NCI-H2029 (cell line): ENCODE measurements at places on chromosomes 1 and 21.

DNA sequence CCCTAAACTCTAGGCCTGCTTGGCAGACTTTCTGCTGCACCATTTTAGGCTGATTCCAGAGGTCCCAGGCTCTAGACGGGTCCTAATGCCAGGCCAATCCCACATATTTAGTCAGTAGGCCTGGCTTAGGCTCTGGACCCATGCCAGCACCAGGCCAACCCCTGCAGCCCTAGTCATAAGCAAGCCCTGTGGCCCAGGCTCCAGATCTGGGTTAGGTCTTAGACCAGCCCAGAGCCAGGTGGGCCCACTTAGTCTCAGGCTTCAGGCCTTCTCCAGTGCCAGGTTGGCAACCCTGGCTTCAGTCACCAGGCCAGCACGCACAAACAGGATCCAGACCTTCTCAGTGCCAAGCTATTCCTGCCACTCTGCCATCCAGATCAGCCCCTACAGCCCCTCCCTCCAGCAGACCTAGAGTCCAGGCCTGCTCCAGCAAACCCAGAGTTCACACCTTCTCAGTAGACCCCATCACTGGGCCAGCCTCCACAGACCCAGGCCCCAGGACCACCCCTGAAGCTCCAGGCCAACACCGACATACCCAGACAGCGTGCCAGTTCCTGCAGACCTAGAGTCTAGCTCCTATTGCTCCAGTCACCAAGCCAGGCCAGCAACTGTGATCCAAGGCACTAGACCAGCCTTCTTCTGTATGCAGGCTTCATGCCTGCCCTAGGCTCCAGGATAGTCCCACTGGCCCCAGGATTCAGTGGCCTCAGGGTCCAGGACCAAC is 467.6 kb downstream of the RWDD3 start:
- DNase-seq, result no peak

GRCh38 chr1:28248273-28249012 is 10.9 kb upstream of the SESN2 start:
- peak; percentile 23 for DNase-seq

- no peak for DNase-seq
Measured at GRCh38 chr1:218804014-218804785, 369.5 kb upstream of the LYPLAL1 start.

- DNase-seq, result no peak
Measured at GRCh38 chr1:241776911-241777310, 71.1 kb upstream of the EXO1 start.

GRCh38 chr21:25461725-25462124 is 145.6 kb downstream of the MRPL39 start:
- no peak for DNase-seq

- DNase-seq, result no peak
Measured at GRCh38 chr1:11413986-11414391, 65.0 kb upstream of the DISP3 start.

GRCh38 chr1:231163830-231164427 is 2.1 kb downstream of the TRIM67 start:
- no peak for DNase-seq

DNA sequence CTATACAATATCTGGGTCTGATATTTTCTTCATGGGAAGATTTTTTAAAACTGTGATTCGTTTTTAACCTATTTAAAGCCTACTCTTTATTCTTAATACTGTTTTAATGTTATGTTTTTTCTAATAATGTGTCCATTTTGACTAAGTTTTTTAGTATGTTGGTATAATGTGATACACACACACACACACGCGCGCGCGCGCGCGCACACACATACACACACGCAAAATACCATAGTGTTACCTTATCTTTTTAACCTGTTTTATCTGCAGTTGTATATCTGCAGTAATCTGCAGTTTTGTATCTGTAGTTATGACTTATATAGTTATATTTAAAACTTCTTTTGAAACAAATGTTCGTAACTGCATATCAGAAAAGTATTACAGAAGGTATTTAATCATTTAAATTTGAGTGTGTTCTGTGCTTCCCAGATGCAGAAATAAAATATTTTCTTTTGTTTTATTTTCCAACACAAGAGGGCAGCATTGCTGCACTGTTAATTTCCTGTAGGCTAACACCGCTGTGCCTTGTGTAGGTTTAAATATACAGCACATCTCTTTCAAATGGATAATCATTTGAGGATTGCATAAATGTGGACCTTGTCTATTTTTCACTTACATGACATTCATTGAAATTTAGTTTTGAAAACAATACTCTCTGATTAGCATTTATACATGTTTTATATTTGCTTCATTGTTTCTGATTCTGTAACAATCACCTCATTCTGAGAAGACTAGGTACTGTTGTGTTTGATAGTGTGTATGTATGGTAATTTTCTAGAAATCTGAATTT is 166.1 kb downstream of the PDE4B start:
- peak; percentile 38 for DNase-seq

- DNase-seq, result no peak
Measured at GRCh38 chr1:200384818-200385390, 24.9 kb downstream of the ZNF281 start.

DNA sequence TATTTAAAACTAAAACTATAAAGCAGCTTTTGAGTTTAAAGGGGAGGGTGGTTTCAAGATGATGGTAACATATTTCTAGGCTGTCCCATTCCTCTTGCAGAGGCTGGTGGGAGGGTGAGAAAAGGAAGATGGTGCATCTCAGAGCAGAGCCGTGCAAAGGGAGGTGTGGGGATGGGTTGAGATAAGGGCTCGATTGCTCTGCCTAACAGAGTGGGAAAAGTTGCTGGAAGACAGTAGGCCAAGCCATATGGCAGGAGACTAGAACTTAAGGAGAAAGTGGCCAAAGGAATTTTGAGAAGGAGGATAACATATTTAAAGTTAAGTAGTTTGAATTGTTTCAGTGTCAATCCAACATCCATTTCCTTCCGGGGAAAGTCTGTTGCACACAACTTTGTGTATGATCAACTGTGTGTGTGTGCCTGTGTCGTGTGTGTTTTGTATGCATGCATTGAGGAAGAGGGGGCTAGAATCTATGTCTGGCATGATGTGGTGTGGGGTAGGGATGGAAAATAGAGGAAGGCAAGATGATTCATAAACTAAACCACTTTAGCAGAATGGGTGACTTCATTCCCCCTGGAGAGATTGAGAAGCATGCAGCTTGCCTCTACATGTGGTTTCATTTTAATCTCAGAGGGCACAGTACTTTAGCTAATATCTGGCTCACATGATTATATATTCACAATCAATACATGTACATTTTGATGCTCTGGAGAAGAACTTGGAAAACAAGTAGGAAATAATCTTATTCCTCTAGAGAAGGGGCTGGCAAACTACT is 145.0 kb upstream of the DNAH14 start:
- no peak for DNase-seq

DNA sequence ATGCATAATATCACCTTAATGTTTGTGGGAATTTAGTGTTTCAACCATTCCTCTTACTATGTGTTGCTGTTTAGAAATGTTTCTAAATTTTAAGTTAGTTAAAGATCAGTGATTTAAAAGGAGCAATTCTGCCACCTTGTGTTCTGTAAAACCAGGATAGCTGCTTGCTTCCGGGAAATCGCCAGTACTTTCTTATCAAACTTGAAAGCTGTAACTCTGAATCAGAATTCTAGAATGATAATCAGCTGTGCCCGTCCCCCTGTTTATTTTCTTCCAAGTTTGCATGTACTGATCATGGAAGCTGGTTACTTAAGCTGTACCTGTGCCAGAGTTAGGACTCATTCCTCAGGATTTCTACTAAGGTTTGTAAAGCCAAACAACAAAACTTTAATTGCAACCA is 656.4 kb downstream of the LTN1 start:
- no peak for DNase-seq

DNA sequence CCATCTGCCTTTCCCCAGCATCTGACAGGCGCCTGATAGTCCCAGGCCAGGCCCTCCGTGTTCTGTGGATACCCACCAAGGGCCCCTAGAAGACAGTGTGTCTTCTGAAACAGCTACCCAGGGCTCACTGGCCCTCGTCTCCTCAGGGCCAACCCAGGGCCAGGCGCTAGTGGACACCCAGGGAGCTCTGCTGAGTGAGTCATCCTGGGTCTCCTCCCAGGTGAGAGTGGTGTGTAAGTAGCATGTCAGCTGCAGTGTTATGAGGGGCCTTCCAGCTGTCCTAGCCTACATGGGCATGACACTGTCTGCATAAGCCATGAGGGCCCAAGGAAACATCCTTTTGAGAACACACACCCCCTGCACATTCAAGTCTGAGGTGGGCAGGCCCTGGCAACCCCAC is 36.7 kb downstream of the CHD5 start:
- DNase-seq, result no peak

DNA sequence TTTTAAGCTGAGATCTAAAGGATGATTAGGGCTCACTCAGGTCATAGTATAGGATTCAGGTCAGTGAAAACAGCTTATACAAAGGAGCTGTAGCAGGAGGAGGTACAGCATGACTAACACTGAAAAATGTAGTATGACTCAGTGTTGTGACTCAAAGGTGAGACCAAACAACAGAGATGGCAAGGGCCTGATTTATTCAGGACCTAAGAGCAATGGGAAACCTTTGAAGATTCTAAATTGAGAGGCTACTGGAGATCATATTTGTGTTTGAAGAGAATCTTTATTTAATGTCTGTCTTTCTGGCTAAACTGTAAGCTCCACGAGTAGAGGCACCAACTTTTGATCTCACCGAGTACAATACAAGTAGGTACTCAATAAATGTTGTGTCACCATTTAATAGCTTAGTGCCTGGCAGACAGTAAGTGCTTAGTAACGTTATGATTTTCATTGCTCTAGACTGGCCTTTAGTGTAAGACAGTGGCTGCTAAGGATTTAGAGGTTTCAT is 43.5 kb downstream of the PRKAA2 start:
- DNase-seq, result no peak

GRCh38 chr1:51346086-51346942 is 16.0 kb upstream of the TTC39A start:
- no peak for DNase-seq

DNA sequence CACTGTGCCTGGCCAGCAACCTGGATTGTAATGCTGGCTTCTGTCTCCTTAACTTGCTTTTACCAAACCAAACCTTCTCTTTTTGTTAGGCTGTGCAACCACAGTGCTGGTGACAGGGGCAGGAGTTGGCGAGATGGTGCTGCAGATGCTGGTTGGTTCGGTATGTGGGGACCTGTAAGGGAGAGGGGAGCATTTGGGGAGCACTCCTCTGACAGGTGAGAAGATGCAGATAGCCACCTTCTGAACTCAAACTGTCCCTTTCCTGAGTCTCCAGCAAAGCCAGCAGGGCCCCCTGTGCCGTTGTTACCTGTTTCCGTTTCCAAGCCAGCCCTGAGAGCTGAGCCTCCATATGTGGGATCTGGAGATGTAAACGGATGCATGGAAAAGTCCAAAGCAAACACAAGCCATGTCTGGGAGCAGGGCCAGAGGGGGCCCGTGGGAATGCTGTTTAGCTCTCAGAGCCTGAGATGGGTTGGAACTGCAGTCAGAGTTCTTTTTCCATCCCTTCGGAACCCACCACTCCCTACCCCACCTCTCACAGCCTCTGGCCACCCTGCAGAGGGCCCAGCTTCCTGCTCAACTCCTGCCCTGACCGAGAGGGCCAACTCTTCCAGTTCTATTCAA is 34.0 kb downstream of the ELK4 start:
- DNase-seq, result no peak
